ENCODE measurements at places on chromosomes 5 and 9.

DNA sequence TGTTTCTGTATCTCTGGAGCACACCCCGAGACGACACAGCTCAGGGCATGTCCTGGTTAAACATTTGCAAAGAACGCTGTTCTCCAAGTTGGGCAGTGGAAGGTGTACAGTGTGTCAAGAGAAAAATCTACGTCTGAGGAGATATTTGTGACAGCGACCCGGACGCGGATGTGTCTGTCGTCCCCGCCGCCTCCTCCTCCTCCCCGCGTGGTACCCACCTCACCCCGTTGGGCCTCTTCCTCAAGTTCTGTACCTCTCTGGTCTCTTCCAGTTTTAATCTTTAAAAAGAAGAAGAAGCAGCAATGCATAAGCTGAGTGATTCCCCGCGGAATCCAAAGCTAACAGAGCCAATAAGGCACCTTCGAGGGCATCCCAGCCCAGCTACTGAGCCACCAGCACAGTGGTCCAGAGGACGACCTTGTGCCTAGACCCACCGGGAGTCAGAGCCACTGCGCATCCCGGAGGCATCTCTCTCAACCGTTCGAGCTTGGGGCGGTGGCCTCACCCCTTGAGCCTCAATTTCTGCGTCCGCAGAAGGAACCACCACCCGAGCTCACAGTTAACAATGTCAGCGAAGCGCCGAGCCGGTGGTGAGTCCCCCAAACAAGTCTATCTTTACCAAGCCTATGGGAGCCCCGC is 467 bp downstream of the C9orf78 start:
- DNase-seq, result no peak

GRCh38 chr5:16544607-16545374 is 72.0 kb downstream of the RETREG1 start:
- no peak for DNase-seq

DNA sequence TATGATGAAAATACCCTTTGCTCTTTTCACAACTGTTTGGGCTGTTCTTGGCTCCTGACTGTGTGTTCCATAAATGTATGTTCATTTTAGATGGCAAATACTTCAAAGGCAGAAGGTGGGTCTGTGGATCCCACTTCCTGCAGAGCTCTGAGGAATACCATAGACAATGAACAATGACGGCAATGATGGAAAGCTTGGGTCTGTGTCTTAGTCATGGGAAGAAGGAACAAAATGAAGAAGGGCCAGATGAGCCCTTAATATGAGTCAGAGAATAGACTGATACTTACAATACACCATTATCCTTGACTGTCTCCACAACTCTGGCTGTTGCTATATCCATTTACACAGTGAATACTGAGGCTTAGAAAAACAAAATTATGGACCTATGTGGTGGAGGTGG is 126.0 kb downstream of the SLIT3 start:
- DNase-seq, result no peak

- no peak for DNase-seq
Observed at GRCh38 chr9:115733318-115734110, 420.1 kb upstream of the PAPPA start.

- no peak for DNase-seq
Observed at GRCh38 chr5:125898851-125899405, 524.3 kb upstream of the GRAMD2B start.

DNA sequence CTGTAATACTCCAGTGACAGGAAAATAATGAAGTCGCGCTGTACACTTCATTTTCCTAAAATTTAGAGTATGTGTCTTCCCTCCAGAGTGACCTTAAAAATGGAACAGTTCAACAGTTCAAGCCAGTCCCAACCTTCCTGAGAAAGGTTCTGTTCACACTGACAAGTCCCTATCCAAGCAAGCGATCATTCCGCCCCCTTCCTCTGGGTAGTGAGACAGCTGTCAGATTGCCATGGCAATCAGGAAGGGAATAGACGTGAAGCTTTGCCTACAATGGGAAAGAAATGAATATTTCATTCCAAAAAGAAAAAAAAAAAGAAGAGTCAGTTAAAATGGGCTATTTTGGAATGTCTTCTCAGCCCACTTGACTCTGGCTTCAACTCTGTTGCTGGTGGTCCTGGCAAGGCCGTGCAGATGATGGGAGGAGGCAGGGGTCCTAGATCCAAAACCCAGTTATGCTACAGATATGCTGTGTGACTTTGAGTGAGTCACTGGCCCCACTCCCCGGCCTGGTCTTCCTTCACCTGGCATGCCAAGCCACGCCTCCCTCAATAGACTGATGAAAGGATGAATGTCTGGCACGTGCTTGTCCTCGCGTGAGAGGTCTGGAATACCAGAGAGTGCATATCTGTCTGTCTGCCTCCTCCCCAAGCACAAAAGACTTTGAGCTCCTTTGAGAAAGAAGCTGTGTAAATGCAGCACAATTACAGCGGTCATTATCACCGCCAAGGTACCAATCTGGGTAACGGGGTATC is 165.8 kb upstream of the WWC1 start:
- no peak for DNase-seq

GRCh38 chr5:68335075-68335474 is 119.5 kb downstream of the PIK3R1 start:
- DNase-seq, result no peak

- no peak for DNase-seq
Observed at GRCh38 chr9:131398204-131398603, 4.3 kb downstream of the PRRC2B start.

DNA sequence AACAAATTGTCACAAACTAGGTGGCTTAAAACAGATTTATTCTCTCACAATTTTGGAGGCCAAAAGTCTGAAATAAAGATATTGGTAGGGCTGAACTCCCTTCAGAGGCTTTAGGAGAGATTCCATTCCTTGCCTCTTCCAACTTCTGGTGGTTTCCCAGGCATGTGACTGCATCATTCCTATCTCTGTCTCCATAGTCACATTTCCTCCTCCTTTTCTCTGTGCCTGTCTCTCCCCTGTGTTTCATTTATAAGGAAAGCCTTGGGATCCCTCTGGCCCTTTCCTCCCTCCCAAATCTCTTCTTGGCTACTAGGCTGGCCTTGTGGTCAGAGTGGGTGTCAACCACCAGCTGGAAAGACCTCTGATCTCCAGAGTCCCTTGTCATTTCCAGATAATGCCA is 78.2 kb downstream of the SNX18 start:
- no peak for DNase-seq

DNA sequence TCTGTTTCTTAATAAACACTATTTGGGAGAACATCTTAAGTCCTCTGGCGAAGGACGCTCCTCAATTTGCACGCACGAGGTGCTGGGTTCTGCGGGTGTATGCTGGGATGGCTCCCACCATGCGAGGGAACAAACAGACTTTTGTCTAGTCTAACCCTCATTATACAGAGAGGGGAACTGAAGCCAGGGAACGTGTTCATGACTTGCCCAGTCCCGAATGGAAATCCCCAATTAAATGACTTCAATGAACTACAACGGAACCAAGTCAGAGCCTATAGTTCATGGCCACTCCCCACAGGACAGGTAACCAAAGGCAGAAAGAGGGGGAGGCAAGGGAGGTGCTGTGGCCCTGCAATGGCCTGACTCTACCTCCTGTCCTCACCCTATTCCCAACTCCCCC is 9.3 kb downstream of the TLE1 start:
- no peak for DNase-seq

DNA sequence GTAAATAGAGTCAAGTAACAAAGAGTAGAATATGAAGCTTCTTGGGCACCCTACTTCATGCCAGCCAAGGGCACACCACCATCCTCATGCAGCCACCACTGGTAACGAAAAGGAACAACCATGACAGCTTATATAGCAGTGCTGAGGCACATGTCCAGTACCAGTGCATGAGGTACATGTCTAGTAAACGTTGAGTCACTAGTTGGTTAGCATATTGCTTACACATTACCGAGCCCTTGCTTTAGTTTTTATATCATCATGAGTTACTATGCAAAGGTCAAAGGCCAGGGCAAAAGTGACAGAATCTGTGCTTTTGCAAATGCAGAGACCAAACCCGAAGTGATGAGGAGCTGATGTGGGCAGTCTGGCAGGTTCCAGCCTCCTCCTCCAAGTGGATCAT is 147.1 kb upstream of the MAP1B start:
- DNase-seq, result no peak

DNA sequence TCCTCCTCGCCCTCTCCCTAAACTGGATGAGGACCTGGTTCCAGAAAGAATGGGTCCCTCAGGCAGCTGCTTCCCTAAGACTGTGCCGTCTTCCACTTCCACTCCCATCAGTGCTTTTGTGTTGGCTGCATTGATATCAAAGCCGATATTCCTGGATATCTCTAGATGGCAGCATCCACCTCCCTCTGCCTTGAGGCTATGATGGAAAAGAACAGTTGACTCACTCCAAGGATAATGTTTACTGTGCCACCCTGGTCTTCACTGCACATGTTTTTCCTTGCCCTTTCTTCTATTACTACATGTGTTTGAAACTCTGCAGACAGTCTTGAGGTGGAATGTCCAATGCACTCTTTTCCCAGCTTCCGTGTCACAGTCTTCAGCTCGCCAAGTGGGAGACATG is 211.6 kb downstream of the MAST4 start:
- DNase-seq, result no peak

DNA sequence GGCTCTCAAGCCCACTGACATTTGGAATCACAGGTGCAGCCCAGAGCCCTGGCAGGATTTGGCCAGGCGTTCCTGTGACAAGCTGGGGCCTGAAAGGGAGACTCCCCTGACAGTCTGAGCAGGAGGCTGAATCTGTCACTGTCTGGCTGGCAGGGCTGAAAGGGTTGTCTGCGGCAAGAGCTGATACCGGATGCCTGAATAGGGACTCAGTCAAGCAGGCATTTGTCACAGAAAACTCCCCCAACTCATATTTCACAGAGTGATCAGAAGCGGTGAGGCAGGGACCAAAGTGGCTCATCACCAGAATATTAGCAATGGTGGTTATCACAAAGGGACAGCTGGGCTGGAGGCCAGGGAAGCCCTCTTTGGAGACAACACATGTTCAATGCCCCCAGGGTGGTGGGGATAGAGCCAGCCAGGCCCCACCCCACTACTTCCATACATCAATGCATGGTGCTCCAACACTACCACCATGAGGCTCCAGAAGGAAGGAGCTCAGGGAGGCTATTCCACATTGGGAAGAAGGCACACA is 295.5 kb downstream of the DTWD2 start:
- no peak for DNase-seq

- DNase-seq, result no peak
Observed at GRCh38 chr5:38695021-38695958, 138.8 kb upstream of the LIFR start.

- DNase-seq, result no peak
Observed at GRCh38 chr9:88738709-88739108, 203.7 kb downstream of the NXNL2 start.

GRCh38 chr5:119079318-119079921 is 8.5 kb downstream of the DMXL1 start:
- no peak for DNase-seq

GRCh38 chr9:112078432-112078831 is 96.7 kb downstream of the SUSD1 start:
- no peak for DNase-seq

- peak; percentile 42 for DNase-seq
Observed at GRCh38 chr5:9851458-9851857, 221.3 kb upstream of the TAS2R1 start.

- no peak for DNase-seq
Observed at GRCh38 chr5:141873933-141874261, 4.3 kb downstream of the PCDH1 start.

DNA sequence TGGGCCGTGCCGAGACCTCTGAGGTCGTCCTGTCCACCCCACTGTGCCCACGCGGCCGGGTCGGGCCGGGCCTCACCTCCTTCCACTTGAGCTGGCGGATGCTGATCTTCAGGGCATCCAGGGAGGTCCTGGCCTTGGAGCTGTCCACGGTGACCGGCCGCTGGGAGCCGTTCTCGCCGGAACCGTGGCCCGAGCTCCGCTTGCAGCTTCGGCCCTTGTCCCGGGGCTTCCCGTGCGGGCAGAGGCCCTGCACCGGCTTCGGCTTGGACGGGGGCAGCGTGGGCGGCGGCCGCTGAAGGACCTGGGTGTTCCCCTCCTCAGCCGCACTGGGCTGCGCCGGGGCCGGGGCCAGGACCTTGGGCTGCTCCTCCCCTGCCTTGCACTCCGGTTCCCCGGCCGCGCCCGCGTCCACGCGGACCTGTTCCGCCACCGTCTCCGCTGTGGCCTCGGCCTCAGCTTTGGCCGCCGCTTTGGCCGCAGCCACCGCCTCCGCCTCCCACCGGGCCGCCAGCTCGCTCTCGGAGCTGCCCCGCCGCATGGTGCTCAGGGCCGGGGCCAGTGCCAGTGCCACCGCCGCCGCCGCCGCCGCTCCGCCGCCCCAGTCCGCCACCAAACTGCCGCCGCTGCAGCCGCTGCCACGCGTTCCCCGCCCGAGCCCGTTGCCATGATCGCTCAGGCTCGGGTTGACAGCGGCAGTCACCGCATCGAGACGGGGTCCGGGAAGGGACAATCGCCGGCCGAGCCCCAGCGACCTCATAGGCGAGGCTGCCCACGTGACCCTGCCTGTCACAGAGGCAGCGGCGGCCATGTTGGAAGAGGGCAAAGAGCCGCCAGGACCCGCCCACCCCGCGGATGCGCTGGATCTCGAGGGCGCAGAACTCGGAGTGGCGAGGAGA is at the start of gene TTLL11:
Gene TTLL11, minus strand, starts transcription at position 698 of the 896 bp plus-strand sequence. Its CDS starts 160 bp downstream, at position 538.
- DNase-seq, result peak; percentile 97

GRCh38 chr9:110156902-110157301 is 51.1 kb downstream of the C9orf152 start:
- DNase-seq, result no peak

- no peak for DNase-seq
Observed at GRCh38 chr5:179800696-179801201, 5.9 kb downstream of the MGAT4B start.

- DNase-seq, result no peak
Observed at GRCh38 chr5:172450861-172451695, 3.2 kb downstream of the SH3PXD2B start.

DNA sequence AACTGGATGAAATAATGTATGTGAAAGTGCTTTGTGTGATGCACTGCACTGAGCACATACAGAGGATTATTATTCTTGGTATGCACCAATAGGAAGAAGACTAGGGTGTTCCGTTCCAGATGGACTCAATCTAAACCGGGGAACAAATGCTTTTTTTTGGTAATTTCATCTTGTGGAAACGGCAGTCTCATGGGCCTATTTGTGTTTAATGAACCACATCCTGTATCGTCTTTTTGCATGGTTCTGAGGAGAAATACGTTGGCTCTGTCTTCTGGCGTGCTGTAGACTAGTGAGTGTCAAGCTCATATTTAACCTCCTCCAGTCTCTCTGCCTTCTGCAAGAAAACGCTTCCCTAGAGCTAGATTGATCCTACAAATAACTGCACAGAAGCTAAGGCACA is 30.0 kb downstream of the TRIM32 start:
- no peak for DNase-seq

GRCh38 chr9:126745574-126746411 is 59.0 kb upstream of the ZBTB43 start:
- DNase-seq, result no peak

DNA sequence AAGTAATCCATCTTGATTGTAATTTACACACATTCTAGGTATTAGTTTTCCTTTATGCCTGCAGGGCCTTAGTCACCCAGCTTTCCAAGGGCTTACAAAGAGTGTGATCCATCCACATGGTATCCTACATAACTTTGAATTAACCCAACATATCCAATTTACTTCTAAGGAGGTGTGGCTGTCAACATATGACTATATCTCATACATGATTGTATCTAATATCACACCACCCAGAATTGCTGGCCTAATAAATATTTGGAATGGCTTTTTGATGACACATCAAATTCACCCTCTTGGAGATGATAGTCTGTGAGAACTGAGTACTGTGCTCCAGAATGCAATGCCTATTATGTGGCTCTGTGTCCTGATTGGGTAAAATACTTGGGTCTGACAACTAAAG is 363.3 kb upstream of the GRIN3A start:
- no peak for DNase-seq
